ENCODE measurements at places on chromosomes 6 and 20.

- peak; percentile 27 for DNase-seq
Measured at GRCh38 chr6:46323312-46323965, 152.7 kb upstream of the ENPP5 start.

GRCh38 chr6:124445581-124445980 lies 516.7 kb upstream of the RNF217 start:
- DNase-seq, result no peak

- DNase-seq, result no peak
Measured at GRCh38 chr20:31721408-31722256, 1.0 kb downstream of the BCL2L1 start.

- DNase-seq, result no peak
Measured at GRCh38 chr6:43219814-43220213, 9.5 kb downstream of the DNPH1 start.

- DNase-seq, result no peak
Measured at GRCh38 chr6:2630359-2630758, 120.4 kb downstream of the MYLK4 start.
